ENCODE measurements at places on chromosomes 3 and 15.

GRCh38 chr3:31247063-31247447 is 285.7 kb upstream of the STT3B start:
- no peak for DNase-seq

DNA sequence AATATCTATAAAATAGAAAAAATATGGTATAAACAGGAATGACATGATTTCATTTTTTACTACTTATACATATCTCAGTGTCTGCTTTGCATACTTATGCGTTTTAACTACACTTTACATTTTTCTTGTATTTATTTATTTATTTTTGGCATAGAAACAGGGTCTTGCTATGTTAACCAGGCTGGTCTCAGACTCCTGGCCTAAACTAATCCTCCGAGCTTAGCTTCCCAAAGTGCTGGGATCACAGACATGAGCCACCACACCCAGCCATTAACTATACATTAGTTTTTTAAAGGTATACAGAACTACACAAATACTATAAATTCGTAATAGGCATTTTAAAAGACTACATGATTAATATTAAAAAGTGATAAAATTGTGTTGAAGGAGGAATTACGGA is 9.1 kb downstream of the ADAM10 start:
- no peak for DNase-seq

- DNase-seq = no peak
Observed at GRCh38 chr3:134751831-134752230, 43.2 kb upstream of the EPHB1 start.

- no peak for DNase-seq
Observed at GRCh38 chr3:179091113-179091512, 19.5 kb upstream of the ZMAT3 start.

GRCh38 chr3:123547881-123548519 is 36.9 kb downstream of the HACD2 start:
- DNase-seq = no peak

- no peak for DNase-seq
Observed at GRCh38 chr3:141740349-141740748, 2.3 kb downstream of the RNF7 start.

DNA sequence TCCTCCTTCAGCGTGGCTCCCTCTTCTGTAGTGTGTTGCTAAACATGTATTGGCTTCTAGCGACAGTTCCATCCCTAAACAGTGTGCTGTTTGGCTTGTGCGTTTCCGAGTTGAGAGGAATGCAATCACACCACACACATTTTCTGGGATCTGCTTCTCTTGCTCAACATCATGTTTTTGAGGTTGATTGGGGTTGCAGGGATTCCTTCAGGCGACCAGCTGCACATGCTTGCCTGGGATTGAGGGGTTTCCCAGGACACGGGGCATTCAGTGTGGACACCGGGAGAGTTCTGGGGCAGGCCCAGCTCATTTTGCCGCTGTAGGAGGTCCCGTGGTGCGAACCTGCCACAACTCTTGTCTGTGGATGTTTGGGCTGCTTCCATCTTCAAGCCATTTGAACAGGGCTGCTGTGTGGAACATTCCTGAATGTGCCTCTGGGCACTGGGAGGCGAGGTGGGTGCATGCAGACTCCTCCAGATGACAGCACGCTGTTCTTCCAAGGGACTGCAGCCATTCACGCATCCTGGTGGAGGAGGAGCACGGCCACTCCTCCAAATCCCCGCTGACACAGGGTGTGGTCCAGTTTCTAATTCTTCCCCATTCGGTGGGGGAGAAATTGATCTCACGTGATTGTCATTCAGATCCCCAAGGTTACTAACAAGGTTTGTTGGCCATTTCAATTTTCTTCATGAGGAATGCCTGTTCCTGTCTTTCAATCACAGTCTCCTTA is 82.8 kb downstream of the PLXNA1 start:
- no peak for DNase-seq

DNA sequence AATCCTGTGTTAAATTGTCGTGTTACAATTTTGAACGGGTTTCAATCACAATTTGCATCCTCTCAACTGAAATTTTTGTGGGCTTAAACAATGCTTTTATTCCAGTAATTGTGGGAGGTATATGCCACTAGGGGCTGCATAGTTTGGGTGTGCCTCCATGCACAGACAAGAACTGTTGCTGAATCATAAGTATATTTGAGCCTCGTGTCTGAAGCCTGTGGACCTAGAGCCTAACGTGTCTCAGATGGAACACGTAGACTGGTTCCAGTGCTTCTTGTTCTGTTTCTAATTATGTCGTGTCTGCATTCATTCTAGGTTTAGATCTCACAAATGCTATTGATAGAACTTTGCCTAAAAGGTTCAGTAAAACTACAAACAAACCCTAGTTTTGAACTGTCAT is 363.4 kb downstream of the RBMS3 start:
- DNase-seq = no peak

DNA sequence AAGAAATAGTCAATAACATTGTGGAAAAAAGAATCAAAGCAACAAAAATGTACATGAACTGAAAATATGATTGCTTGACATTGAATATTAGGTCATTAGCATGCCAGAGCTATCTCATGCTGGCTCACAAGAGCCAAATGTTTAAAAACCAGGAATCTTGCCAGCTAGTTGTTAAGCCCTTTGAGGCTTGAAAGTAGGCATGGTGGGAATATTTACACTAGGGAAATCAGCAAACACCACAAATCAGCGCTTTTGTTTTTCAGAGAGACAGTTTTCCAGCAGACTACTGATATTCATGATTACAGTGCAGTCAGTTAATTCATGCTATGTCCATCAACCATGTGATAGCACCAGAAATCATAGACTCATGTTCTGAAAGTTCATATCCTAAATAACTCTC is 144.8 kb downstream of the ARPP21 start:
- DNase-seq = no peak

GRCh38 chr3:123068601-123069381 is 2.0 kb downstream of the PDIA5 start:
- DNase-seq = no peak

DNA sequence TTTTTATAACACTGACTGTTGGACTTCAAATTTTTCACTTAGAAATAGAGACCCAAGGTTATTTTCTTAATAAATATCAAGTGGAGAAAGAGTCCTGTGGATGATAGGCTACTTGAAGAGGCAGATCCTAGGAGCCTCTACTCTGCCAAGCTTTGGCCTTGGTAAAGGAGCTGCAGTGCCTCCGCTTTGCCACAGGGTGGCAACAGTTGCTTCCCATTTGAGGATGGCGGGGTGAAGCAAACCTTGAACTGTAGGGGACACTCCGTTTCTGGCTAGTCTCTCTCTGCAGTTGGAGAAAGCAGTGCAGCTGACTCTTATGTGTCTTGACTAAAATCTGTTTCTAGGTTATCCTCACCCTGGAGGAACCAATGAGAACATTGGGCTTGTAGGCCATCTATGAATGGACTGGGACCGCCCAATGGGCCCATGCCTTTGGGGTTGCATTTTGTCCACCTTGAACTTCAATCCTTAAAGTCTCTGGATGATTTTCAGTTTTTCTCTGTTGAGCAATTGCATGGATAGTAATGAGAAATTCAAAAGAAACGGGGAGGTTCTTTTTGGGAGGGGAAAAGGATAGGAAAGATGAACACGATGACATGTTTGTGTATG is 9.8 kb downstream of the SCG5 start:
- DNase-seq = peak; percentile 20

DNA sequence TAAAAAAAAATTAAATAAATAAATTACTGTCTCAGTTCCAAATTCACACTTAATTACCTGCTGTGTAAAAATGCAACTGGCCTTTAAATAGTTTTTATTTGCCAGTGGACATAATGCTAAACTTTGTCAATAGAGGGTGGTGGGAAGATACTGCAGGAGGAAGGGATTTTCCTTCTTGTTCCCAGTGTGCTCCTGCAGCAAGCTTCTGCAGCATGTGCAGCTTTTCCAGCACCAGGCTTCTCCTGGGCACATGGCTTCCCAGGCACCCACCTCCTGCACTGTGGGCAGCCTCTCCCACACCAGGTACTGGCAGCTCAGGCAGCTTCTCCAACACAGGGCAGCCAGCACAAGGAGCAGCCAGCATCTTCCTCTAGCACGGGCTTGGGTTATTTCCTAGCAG is 29.6 kb upstream of the BBX start:
- DNase-seq = no peak

DNA sequence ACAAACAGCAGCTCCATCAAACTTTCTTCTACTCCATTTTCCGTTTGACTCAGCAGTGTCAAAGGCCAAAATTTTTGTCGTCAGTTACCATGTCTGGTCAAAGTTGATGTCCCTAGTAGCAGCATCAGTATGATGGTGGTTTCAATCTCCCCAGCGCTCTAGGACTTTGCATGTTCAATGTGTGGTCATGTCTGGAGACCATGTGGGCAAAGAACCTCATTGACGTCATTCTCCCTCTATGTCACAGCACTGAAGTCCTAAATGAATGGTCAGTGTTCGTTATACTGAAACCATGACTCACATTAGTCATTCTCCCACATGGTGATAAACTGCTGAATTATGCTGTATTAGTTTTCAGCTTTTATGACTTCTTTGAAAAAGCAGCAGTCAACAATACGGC is 23.2 kb downstream of the SHC4 start:
- DNase-seq = no peak

- DNase-seq = no peak
Observed at GRCh38 chr3:143604402-143605185, 243.7 kb downstream of the SLC9A9 start.

GRCh38 chr3:50111757-50112156 is 23.0 kb downstream of the RBM5 start:
- DNase-seq = no peak

- no peak for DNase-seq
Observed at GRCh38 chr15:58770519-58770856, 614 bp upstream of the MINDY2 start.

- no peak for DNase-seq
Observed at GRCh38 chr15:57190208-57190607, 186.1 kb upstream of the CGNL1 start.

GRCh38 chr15:91924837-91925495 is 71.5 kb downstream of the SLCO3A1 start:
- DNase-seq = no peak

DNA sequence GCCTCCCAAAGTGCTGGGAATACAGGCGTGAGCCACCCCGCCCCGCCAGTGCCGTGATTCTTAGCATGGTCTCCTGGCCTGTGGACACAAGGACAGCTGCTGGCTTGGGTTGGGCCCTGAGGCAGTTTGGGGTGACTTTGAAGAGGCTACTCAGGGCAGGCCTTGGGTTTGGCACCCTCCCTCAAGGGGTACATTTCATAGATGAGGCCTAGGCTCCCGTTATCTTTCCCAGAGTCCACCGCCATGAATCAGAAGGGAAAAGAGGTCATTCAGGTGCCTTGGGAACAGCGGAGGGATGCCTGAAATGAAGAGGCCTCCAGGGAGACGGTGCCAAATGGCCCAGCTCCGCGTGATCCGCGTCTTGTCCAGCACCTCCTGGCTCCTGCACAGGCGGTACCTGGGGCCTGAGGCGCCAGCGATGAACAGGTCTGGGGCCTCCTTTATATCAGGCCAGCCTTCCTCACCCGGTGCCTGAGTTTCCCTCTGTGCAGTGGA is 9.3 kb downstream of the GNAI2 start:
- DNase-seq = no peak

GRCh38 chr3:100927775-100928174 is 65.4 kb downstream of the ABI3BP start:
- no peak for DNase-seq

DNA sequence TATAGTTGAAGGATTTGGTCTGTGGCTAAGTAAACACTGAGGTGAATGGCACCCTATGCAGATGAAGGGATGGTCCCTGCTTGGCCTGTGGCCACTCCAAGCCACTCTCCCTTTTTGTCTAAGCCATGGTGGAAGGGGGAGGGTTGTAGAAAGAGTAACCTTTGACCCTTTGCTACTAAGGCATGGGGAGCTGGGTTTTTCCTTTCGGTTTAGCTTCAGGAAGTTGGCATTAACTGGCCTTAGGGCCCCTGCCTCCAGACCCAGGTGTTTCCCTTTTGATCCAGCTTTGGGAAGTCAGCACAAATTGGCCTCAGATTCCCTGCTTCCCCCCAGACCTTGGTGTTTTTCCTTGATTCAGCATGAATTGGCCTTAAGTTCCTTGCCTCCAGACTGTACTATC is 49.5 kb downstream of the EFCAB12 start:
- no peak for DNase-seq
